ENCODE measurements at places on chromosomes 11 and 22.

- no peak for DNase-seq
Measured at GRCh38 chr11:57513911-57514537, 1.5 kb downstream of the SLC43A1 start.

- no peak for DNase-seq
Measured at GRCh38 chr11:104366321-104366734, 202.4 kb upstream of the PDGFD start.

DNA sequence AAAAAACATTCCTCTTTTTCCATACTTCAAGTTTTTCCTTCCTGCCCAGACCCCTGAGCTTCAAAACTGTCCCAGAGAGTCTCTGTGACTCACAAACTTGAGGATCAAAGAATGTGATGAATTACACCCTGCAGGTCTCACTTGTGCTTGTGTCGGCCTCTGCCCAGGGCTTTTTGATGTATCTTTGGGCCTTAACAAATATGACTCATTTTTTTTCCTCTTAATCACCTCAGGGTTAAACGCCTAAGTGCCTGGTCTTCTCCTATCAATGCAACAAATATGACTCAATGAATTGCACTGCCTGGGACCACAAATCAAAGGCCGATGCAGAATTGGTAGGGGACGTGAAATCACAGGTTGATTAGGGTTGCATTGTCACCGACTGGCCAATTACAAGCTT, 267.7 kb downstream of the LARGE1 start:
- DNase-seq = no peak

GRCh38 chr11:36278531-36279282, 10.5 kb downstream of the COMMD9 start:
- DNase-seq = no peak

- no peak for DNase-seq
Measured at GRCh38 chr11:105713696-105714095, 103.8 kb downstream of the GRIA4 start.
